ENCODE measurements at places on chromosomes 2 and 18.

DNA sequence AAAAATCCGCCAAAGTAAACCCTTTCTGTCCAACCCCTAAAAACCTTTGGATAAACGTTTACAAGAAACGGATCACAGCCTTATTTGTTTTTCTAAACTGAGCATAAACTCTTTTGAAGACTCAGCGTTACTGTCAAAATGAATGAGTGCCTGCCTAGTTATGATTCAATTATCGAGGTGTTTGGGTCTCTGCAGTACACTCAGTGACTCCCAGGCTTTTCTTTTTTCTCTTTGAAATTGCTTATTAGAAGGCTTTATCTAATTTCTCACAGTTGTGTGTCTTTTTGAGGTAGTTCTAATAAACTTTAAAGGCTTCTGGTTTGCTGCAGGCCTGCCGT, 663 bp downstream of the RHBDD1 start:
- DNase-seq = no peak

DNA sequence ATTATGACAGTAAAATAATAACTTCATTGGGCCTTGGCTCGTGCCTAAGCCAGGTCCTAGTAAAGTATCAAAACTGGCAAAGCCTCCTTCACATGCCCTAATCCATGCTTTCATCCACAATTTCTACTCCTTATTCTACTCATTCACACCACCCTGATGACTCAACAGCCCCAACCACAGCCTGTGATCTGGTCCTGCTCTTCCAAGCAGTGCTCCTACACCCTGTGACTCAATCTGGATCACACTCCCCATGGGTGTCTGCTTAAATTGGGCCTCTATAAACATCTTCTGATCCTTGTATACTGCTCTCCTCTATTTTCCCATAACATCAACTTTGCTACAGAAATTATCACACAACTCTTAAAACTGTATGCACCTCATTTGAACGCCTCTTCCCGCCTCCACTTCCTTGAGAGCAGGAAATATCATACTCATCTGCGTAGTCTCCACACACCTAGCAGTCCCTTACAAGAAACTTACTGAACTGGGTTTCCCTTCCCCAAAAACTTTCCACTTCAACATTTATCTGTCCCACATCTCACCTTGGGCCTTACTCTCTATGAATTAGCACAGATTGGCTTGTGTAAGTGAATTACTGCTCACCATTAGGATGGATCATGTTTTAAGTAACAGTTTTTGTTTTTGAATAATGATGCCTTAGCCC, 15.9 kb downstream of the GTF3C3 start:
- DNase-seq = no peak

- DNase-seq = no peak
Observed at GRCh38 chr2:224984637-224985036, 57.6 kb downstream of the DOCK10 start.

- no peak for DNase-seq
Observed at GRCh38 chr18:38006541-38006940, 440.9 kb upstream of the CELF4 start.

DNA sequence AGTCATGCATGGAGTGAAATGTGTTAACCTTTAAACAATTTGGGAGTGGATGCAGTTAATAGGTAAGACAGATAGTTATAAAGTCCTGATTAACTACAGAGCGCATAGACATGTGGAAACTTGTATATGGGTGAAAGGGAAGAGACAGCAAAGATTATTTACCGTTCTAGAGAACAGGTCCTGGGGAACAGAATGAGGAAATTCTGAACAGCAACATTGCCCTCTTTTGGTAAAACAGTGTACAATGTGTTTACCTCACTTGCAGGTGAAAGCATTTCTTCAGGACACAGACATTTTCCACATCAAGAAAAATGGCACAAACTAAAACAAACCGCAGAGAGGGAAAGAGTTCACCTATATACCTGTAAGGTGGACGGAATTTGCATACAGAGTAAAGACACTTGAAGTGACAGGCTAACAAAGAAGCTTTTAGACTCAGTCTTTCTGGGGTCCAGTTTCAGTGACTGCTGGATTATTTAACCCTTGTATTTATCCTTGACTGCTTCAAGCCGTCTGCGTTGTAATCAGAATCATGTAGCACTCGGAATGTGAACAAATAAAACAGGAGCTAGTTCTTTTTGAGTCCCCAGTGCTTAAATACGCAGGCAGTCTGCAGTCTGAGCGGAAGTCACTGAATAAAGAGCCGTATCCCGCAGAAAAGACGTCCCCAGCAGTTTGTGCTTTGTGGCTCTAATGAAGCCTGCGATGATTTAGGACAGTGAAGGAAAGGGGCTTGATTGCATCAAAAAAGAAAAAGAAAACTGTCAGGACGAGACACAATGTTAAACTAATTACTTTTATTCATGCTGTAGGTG, 364.8 kb upstream of the GALNT5 start:
- peak; percentile 24 for DNase-seq

DNA sequence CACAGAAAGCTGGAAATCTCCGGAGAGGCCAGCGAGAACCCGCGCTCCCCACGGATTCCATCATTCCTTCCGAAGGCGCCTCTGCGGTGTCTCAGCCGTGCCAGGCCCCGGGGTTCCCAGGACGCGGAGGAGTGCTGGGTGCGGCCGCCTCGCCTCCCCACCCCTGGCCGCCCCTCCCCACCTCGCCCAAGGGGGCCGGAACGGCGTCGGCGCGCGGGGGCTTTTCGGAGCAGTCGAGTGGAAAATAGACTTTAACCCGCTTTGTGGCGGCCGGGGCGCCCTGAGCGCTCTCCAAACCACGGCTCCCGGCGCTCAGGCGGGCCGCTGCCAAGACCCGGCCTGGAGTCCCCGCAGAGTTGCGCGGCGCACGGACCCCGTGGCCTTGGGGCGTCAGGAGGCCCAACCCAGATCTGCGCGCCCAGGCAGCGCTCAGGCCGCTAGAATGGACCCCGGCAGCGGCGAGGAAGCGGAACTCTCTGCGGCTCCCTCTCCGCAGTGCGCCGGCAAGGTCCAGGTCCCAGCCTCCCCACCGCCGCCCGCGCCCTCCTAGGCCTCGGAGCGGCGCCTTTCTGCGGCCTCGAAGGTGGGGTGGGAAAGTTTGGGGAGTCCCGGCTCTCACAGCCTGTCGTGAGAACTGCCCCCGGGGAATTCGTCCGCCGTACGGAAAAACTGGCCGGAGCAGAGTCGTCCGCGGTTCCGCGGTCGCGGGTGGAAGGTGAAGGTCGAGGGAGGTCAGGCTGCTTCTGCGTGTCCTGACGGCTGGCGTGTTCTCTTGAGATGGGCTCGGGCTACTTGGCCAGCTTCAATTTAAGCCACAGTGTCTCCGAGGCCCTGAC, 1.2 kb upstream of the EMX1 start:
- DNase-seq = no peak

GRCh38 chr2:138279871-138280270, 221.7 kb upstream of the SPOPL start:
- no peak for DNase-seq

- DNase-seq = no peak
Observed at GRCh38 chr2:128308889-128309279, 9.8 kb downstream of the HS6ST1 start.

DNA sequence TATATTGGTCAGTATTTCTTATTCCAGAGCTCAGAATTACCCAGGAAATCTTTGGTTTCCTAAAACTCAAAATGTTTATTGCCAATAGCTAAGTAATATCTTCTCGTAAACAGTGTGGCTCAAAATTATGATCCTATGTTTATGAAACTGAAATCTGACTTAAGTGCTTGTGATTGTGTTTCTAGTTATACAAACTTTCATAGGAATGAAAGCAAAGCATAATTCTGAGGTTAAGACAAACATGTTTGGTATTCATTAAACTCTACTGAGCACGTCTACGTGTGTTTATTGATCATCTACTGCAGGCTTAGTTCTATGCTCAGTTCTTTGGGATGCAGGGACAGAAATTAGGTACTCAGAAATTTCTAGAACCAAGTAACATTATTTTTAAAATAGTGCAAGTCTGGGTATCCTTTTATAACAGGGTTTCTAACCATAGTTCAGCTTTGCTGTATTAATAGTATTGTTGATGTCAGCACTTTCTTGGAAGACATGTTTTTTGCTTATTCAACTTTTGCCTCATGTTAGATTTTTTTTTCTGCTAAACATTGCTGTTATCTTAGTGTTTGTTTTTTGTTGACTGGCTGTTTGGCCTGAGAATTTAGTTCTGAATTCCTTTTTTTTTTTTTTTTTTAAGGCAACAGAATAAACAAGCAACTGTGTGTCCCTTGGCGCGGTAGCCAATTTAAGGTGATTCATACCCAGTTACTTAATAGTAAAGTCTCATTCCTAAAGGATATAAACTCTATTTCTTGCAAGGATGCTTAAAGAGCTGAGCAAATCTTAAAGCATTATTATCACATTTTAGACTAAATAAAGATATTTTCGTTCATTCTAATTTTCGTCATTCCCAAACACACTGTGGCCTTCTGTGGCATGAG, 31.3 kb downstream of the PTPRM start:
- DNase-seq = no peak

DNA sequence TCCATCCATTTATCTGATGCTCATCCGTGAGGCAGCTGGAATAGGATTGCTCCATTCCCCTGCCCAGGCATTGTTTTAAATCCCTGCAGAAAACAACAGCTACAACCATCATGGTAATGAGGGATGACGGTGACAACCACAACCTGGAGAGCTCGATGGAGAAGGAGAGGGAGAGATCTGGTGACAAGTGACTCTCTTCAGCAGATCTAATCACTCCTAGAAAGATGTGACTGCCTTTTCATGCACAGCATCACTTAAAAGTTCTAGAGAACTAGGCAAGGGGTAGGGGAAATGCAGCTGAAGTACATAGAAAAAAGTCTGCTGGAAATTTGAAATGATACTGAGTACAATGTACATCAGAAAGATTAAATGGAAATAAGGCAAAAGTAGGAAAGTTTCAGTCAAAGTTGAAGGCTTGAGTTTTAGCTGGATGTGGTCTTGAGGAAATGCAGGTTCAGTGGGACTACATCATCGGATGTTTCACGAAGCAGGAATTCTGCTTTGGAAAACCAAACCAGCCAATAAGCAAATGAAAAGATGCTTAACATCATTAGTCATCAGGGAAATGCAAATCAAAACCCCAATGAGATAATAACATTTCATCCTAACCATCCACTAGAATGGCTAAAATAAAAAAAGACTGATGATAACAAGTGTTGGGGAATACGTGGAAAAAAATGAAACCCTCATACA, 6.8 kb upstream of the ARHGAP25 start:
- DNase-seq = no peak

GRCh38 chr2:112839407-112840067, 3.0 kb upstream of the IL1B start:
- DNase-seq = peak; percentile 41

DNA sequence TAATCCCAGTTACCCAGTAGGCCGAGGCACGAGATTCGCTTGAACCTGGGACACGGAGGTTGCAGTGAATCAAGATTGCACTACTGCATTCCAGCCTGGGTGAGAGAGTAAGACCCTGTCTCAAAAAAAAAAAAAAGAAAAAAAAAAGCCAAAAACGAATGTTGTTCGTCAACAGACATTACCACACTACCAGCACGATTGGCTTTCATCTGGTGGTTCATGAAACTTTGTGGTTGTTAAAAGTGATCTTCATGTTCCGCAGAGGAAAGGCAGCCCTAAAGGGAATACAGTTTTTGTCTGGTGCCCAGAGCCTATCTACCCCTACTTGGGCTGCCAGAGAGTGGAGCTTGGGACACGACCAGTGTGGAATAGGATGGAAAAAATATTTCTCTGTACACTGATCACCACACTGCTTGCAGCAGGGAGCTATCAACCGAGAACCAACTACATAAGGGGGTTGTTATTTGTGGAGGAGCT, 13.6 kb upstream of the CXCR4 start:
- DNase-seq = no peak

GRCh38 chr2:47214990-47215389, 59.9 kb upstream of the STPG4 start:
- no peak for DNase-seq

GRCh38 chr2:123840016-123840415, 185.1 kb upstream of the CNTNAP5 start:
- DNase-seq = no peak

DNA sequence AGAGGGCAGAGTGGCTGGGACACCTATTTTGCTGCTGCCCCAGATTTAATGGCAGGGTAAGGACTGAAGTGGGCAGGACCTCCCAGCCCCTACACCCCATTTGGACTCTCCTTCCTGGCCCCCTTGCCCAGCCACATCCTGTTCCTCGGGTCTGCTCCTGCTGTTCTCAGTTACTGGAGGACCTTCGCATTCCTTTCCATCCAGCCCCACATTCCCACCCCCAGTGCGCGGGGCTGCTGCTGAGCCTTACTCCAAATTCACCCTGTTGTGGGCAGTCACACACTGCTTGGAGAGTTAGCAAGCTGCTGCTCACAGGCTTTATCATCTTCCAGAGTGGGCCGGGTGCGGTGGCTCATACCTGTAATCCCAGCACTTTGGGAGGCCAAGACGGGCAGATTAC, 75.2 kb upstream of the SLC14A2 start:
- no peak for DNase-seq

DNA sequence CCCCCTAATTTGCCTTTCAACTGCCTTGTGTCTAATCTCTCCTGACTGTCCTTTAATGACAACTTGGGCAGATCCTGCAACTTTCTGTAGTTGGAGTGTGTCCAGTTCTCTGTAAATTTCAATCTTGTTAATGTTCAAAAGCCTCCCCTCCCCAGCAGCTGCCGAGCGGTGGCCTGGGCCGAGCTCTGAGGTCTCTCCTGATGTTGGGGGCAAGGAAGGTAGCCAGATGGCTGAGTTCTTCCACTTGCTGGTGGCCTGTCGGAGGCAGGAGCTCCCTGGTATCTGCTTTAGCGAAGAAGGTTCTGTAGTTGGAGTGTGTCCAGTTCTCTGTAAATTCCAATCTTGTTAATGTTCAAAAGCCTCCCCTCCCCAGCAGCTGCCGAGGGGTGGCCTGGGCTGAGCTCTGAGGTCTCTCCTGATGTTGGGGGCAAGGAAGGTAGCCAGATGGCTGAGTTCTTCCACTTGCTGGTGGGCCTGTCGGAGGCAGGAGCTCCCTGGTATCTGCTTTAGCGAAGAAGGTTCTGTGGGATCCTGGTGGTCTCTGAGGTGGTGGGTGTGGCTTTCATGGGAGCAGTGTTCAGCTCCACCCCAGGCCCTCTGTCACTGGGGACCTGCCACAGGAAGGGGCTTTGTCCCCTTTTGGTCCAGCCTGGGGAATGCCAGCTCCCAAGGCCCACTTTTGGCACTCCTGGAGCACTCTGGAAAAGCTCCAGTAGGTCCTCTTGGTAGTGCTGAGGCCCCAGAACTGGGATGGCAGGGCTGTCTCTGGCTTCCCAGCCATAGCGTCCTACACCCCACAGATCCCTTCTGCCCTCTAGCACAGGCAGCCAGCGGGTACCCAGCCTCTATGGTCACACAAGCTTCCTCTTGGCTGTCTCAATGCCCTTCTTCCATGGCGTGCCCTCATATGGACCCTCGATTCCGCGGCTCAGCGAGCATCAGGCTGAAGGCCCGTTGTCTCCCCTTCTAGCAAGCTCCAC, 211.9 kb downstream of the ALPK2 start:
- DNase-seq = no peak
